ENCODE measurements at places on chromosomes 1 and 21.

DNA sequence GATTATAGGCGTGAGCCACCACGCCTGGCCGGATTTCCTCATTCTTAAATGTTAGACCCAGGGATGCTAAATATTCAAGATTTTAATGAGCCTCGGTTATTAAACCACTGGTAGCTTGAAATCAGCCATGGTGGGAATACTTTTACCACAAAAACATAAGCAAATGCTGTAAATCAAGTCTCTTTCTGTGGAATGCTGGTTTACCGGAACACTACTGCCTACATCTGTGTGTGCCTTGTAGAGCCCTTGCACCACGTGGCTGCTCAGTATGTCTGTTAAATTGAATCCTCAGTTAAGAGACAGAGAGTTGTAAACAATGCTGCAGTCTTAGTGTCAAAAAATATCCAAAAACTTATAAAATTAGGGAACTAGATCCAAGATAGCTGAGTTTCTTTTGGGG lies 26.8 kb upstream of the CNN3 start:
- DNase-seq, result no peak

DNA sequence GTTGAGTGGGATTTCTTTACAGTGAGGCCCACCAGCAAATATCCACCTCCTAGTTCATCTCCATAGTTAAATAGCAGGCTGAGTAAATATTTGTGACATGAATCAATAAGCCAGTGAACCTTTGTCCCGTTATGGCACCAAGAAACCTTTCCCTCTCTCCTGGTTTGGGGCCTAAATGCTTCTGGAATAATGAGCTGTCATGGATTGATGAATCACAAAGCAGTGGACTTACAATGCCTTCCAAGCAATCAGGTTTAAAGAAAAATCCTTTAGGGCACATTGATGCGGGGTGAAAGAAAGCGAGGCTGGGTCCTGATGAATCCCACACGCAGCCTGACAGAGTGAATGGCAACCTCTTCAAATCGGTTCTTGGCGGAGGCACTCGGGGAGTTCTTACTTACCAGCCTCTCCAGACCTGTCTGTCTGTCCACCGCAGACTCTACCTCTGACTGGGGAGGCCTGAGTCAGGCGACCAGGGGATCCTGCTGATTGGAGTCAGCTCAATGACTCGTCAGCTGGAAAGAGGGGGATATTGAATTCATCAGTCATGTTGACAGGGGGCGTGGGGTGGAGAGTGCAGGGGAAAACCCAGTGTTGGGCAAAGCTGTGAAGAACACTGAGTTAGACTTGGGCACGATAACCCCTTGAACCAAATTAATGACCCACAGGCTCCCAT lies 247.3 kb downstream of the PLPP3 start:
- no peak for DNase-seq

GRCh38 chr21:43315244-43316137 lies 111.4 kb downstream of the SIK1 start:
- DNase-seq, result peak; percentile 58

DNA sequence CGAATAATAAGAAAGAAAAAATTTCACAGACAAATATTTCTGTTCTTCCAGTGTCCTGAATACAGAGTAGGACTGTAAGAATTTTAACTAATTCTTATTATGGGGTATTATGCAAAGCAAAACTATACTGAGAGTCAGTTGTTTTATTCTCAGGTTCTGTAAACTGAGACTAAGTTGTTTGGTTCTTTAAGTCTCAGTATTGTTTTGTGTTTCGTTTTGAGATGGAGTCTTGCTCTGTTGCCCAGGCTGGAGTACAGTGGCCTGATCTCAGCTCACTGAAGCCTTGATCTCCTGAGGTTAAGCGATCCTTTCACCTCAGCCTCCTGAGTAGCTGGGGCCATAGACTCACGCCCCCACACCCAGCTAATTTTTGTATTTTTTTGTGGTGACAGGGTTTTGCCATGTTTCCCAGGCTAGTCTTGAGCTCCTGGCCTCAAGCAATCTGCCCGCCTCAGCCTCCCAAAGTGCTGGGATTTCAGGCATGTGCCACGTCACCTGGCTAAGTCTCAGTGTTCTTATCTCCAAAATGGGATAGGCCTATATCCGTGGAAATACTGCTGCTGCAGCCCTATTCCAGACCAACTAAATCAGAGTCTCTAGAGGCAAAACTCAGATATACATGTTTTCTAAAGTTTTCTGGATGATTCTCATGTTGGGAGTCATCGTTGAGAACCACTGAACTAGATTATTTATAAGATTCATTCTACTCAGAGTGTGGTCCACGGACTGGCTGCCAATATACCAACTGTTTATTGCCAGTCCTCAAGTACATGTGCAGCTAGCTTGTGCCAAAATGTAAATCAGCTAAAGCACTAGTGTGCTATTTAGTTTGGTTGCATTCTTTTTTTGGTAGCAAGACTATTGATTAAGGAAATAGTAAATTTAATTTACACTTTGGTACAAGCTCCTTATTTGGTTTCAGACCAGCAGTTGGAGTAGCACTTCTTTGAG lies 116.6 kb downstream of the HS2ST1 start:
- DNase-seq, result no peak

DNA sequence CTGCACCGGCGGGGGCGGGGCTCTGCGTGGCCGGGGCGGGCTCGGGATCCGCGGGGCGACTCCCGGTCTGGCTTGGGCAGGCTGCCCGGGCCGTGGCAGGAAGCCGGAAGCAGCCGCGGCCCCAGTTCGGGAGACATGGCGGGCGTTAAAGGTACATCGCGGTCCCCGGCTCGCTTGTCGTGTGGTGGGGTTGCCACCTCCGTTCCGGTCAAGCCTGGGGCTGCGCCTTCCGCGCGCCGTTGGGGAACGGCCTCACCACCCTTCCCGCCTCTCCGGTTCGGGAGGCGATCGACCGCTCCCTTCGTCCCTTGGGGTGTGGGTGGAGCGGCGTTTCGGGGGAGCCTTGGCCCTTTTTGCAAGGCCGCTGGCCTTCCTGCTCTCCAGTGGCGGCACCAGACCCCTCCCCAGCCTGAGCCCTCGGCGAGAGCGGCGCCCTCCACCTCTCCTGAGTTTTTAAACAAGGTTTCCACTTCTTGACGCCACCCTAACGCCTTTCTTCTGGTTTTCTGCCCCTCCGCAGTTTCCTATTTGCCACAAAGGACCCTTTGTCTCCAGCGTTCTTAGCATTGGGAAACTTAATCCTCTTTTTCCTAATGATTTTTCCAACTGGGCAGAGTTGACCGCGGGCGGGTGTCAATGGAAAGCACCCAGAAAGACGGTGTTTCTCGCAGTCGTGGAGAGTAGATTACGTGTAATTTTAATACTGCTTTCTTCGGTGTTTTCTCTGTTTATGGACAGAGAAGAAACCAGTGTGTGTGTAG lies at the start of the genes LEPR and LEPROT:
LEPR (plus strand) TSS at position 79 of the 761 bp plus-strand sequence. CDS start 144,898 bp downstream, outside the sequence.
LEPROT (plus strand) TSS at position 79 of the 761 bp plus-strand sequence; CDS start at position 136, 57 bp downstream.
- DNase-seq, result no peak

All from CD4-positive, alpha-beta T cell treated with Interferon gamma for 1 hour (primary cell).